ENCODE measurements at places on chromosomes 1 and 21.

DNA sequence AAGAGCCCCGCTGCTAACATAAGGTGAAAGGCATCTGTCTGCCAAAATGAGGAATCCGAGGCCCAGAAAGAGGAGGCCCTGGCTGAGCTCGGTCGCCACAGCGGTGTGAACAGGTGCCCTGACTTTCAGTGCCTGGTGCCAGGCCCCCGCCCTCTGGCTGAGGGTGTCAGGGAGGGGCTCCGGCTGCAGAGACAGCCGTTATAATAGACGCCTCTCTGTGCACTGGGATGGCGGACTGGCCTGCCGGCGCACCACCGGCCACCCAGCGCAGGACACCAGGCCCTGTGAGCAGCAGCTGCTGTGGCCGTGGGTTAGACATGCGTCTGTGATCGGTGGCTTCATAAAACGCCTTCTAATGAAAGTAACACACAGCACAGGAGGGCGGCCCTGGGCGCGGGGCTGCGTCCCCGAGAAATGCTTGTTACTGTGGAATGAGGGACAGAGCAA, 51.4 kb upstream of the ACTRT2 start:
- no peak for DNase-seq

DNA sequence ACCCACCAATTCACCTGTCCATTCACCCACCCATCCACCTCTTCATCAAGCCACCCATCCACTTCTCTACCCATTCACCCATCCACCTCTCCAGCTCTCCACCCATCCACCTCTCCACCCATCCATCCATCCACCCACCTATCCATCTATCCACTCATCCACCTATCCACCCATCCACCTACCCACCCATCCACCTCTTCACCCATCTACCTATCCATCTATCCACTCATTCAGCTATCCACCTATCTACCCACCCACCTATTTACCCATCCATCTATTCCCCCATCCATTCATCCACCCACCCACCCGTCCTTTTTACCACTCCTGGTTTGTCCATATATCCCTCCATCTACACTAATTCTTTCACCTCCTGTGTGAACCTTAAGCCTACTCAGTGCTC, 105.7 kb downstream of the ACTL8 start:
- DNase-seq, result no peak

- DNase-seq, result no peak
These were observed 62.4 kb upstream of the DIRAS3 start for GRCh38 chr1:68112835-68113243.

DNA sequence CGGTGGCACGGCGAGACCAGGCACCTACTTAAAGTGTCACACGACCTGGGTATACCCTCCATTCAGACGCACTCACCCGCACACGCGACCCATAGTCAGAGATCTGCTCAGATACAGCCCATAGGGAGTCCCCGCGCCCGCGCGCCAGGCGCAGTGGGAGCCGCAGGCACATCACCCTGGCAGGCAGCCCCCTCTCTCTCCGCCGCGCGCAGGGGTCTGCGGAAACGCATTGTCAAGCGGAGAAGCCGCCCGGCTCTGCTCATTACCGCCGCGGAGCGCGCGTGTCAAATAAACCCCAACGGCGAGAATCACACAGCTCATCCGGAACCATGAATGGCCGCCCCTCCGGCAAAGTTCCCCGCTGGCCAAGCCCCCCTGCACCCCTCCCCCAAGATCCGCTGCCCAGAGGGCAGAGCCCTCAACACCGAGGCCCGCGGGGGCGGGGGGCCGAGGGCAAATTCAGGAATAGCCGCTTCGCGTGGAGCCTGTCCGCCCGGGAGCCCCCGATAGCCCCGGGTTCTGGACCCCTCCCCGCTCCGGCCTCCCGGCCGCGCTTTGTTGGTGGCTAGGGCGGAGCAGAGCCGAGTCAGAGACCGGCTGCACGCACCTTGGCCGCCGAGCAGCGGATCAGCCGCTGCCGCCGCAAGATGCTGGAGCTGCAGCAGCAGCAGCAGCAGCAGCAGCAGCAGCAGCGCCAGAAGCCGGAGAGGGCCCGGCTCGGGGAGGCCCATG, 522 bp downstream of the LRP8 start:
- no peak for DNase-seq

DNA sequence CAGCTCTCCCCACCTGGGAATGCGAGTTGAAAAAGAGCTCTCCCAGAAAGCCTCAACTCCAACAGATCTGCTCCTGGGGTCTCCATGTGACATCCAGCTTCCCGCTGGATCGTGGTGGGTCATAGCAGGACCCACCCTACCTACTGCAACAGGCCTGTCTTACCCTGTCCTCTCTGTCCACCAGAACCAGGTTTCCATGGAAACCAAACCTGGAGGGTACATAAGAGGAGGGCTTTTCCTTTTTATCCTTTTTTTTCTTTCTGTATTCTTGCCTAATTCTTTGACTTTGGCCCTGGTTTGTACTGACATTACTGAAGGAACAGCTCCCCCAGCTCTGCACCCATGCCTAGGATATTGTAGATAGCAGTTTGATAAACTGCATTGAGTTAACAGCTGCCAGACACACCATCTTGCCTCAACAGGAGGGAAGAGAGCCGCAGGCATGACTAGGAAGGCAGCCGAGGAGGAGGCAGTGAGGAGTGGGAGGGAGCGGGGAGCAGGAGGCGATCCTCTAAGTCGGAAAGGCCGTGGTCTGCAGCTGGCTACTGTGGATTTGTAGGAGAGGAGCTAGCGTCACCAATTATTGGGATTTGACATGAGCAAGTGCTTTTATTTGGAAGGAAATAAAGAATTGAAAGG, 9.7 kb upstream of the FMOD start:
- no peak for DNase-seq

- no peak for DNase-seq
These were observed 58.3 kb downstream of the RGS5 start for GRCh38 chr1:163144418-163144817.

Measured in activated CD8-positive, alpha-beta memory T cell treated with anti-CD3 and anti-CD28 coated beads for 1 hour (primary cell).